ENCODE measurements at places on chromosomes 1 and 21.

- DNase-seq, result no peak
Measured at GRCh38 chr1:52032785-52033131, 852 bp downstream of the KTI12 start.

- DNase-seq, result no peak
Measured at GRCh38 chr1:156481527-156481926, 19.0 kb downstream of the MEF2D start.

GRCh38 chr1:185284533-185285276 lies 32.3 kb downstream of the IVNS1ABP start:
- no peak for DNase-seq

- DNase-seq, result no peak
Measured at GRCh38 chr21:38679534-38679933, 126.2 kb upstream of the ETS2 start.

GRCh38 chr1:74549932-74550331 lies 37.5 kb upstream of the LRRC53 start:
- no peak for DNase-seq

DNA sequence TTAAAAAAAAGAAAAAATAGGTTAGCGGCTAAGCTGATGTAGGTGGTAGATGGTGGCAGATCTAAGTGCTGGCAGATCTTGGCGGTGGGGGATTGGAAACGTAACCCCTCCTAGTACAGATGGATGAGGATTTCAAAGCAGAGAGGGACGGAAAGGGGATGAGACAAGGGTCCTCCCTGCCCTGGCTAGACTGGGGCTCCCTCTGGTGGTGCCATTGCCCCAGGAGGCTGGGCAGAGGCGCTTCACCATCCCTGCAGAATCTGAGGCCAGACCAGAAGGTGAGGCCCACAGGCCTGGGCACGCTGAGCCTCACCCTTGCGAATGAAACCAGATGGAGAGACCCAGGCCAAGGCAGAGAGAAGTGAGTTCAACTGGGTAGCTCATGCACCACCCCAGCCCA lies 7.0 kb upstream of the PLEKHA6 start:
- DNase-seq, result no peak

GRCh38 chr1:229689273-229689672 lies 63.2 kb downstream of the URB2 start:
- DNase-seq, result no peak

DNA sequence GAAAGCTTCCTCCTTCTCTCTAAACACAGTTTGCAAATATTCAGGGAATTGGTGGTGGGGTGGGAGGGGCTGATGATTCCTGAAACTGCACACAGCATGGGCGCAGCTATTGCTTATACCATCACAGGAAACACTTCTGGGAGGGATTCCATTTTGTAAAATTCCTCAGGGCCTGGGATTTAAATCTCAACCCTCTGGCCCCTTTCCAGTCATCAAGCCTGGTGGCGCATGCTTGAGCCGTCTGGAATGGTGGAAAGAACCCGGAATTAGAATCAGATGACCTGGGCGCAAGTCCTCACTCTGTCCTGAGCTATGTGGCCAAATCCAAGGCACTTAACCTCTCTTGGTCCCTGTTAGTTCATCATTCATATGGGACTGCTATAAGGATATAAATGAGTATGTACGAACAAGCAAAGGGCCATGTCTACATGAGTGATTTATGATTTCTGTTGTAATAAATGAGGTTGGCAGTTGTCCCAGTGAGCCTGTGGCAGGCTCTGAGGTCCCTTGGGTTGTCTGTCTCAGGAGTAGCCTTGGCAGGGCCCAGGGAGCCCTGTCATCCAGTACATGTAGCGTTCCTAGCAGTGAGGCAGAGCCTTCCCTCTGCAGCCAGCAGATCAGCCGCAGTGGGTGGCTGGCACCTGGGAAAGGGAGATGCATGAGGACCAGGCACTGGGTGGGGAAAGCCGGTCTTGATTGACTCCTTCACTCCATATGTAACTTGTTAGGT lies 72.0 kb downstream of the MAN1C1 start:
- no peak for DNase-seq

GRCh38 chr1:222464841-222465210 lies 83.1 kb downstream of the HHIPL2 start:
- no peak for DNase-seq

DNA sequence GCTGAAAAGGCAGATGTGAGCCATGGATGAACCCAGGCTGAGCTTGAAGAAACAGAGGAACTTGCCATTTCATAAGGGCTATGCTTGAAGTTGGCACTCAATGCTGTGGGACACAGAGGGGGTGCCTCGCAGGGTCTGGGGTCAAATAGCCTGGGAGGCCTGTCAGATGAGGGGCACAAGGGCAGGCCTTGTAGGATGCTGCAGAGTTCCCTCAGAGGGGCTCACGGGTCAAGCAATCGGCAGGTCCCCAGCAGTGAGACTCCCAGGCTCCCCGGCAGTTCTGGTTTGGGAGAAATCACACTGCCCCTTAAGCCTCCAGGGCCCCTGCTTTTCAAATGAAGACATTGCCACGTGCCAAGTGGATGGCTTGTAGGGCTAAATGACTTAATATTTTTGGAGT lies 116.7 kb upstream of the GRIK3 start:
- no peak for DNase-seq

DNA sequence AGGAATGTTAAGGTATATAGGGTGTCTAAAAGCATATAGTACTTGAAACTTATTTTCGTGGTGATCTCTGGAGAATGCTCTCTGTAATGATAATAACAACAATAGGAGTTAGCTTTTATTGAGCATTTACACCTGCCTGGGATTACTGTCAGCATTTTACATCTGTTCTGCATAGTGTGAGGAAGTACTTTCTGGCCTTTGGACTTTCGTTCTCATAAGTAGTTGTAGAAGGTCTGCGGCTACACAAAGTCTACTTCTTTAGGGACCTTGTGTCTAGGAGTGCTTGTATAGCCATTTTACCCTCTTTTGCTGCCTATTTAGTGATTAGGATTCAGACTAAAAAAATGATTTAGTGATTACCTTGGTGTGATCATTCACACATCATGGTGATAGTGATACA lies 103.6 kb upstream of the GPR52 start:
- no peak for DNase-seq

DNA sequence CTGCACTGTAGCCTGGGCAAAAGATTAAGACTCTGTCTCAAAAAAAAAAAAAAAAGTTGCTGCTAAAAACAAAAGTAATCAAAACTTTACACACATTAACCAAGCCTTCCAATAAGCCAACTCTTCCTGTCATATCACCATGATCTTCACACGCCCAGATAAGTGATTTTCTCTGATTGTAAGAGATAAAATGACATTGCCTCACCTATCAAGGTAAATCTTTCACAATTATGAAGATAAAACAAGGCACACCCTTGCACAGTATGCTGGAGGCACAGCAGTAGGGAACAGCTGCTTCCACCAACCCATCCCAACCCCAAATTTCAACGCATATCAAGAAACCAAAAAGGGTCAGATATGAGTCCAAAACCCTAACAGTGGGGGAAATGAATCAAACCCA lies 8.8 kb upstream of the TIAM1 start:
- DNase-seq, result no peak

DNA sequence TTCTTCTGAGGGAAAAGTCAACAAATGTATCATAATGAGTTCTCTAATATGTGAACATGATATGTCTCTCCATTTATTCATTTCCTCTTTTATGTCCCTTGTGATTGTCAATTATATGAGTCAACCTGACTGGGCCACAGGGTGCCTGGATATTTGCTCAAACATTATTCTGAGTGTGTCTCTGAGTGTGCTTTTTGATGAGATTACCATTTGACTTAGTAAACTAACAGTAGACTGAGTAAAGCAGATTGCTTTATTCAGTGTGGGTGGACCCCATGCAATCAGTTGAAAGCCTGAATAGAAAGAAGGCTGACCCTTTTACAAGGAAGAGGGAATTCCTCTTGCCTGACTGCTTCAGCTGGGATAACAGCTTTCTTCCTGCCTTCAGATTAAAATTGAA lies 142.6 kb downstream of the SLC35F3 start:
- no peak for DNase-seq

DNA sequence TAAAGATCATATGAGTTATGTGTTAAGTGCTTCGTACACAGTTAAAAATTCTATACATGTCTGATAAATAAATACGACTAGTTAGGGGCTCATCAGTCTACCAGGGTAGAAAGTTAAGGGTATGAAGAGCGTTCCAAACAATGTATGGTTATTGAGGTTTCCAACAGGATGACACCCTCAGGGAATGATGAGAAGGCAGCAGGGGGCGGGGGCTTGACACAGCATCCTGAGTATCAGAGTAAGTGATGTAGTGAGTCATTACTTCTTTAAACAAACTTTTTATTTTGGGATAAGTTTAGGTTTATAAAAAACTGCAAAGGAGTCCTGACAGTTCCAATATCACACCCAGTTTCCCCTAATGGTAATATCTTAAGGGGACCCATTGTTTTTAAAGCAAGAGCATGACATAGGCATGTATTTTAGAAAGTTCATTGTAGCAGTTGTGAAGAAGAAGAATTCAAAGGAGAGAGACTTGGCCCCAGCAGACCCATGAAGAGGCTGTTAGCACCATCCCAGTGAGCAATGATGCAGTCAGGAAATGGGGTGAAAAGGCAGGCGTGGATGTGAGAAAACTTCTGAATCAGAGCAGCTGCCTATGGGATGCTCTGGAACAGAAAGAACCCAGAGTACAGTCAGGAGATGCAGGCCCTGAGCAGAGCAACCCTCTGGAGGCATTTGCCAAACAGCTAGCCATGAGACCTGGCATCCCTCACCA lies 15.0 kb upstream of the PSMB2 start:
- no peak for DNase-seq

- DNase-seq, result no peak
Measured at GRCh38 chr1:243765676-243766075, 84.4 kb downstream of the AKT3 start.

- DNase-seq, result no peak
Measured at GRCh38 chr1:155117610-155118009, 10.1 kb upstream of the EFNA1 start.

DNA sequence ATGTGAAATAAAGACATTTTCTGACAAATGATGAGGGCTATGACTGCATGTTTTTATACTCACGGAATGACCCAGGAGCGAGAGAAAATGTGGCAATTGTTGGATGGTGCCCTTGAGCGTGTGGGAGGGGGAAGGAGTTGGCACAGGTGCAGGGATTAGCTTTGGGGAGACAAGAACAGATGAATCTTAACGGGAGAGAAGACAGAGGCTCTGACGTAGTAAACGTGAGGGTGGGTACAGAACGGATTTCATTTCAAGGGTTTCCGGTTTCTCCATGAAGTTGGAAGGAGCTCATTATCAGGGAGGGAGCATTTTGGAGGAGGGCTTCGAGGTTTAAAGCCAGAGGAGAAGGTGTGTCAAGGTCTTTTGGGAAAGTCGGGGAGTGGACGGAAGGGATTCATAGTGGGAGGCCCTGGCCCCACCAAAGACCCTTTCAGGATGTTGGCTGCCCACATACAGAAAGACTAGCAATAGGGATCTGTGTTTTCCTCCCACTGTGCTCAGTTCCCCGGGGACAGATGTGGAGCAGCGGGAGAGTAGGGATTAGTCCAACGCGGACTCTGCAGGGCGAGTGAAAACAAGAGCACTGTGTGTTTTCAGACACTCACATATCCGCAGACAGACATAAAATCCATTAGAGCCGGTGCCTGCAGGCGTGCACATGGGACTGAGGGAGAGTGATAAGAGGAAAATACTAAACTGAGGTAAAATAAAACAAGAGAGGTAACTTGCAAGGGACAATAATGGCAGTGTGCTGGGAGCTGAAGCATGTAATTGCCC lies 584.1 kb downstream of the AJAP1 start:
- DNase-seq, result no peak

- peak; percentile 86 for DNase-seq
Measured at GRCh38 chr1:18575620-18576019, 55.0 kb upstream of the PAX7 start.

- DNase-seq, result no peak
Measured at GRCh38 chr1:161989786-161990185, 33.9 kb downstream of the OLFML2B start.

DNA sequence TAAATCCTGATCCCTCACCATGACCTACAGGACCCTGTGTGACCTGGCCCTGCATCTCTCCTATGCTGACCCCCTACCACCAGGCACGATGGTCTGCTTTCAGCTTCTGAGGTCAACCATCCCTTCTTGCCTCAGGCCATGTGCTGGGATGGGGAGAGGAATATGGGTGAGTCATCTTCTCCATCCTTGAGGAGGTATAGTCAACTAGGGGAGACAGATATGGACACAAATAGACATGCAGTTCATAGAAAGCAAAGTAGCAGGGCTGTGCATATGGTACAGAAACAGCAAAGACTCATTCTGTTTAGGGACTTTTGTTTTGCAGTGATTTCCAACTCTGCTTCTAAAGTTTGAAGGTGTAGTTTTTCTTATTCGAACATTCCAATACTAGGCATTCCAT lies 250.8 kb upstream of the FGGY start:
- DNase-seq, result no peak

DNA sequence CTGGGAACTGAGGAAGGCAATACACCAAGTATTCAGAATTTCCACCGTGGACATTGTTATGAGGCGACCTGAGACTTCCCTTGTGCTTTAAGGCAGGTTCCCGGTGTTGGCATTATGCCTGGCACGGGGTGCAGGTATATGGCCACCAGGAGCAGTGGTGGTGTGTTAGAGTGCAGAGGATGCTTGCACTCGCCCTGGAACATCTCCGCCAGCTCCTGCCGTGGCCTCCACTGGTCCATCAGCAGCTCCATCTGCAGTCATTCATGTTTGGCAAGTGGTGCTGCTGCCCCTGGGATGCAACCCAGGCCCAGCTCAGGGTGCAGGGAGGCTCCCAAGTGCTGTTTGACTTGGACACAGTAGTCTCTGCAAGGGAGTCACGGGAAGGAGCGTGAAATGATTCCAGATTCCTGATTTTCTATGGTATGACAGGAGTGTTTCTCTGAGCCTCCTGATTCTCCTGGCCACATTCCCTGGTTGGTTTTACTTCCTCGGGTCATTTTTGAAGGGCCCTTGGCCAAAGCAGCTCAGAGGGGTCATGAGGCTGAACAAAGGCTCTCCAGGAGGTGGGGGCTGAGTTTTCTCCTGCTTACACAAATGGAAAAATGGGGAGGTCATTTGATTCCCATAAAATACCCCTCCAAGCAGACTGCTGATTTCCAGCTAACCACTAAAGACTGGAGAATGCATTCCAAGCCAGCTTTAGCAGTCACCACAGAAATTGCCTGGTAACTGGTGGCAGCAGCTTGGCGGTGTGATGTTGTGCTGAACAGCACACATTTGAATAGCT lies 60.4 kb upstream of the PSEN2 start:
- no peak for DNase-seq

DNA sequence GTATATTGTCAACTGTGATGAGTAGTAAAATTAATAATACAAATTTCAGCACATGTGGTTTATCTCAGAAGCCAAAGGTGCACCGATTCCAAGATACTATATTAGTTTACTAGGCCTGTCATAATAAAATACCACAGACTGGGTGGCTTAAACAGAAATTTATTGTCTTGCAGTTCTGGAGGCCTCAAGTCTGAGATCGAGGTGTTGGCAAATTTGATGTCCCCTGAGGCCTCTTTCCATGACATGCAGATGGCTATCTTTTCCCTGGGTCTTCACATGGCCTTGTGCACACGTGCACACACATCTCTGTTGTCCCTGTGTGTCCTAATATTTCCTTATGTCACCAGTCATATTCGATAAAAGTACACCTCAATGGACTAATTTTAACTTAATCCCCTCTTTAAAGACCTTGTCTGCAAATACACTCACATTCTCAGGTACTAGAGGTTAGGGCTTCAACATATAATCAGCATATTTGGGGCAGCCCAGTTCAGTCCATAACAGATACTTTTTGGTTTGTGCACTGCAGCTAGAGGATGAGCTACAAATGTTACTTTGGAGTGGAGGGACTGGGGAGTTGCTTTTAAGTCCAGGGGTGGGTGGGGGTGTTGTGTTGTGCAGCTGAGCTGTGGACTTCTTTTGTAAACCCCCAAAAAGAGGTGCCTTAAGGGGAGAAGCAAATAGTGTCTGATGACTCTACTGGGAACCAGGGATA lies 21.4 kb downstream of the TSNAX start:
- no peak for DNase-seq

Measured in iPS DF 19.7 (cell line).